ENCODE measurements at places on chromosomes 4 and X. TPM values are rescaled to one million over a fixed set of nuclear protein-coding genes. Genes with fewer than 3 reads are reported as not detected.

The F9 gene
- total RNA-seq, result not detected

The UCP1 gene
- not detected for total RNA-seq

The PRRG1 gene
- 4.9 TPM for total RNA-seq

The TRIM2 gene
- total RNA-seq, result 96.2 TPM

The SPANXB1 gene
- total RNA-seq, result not detected

The PROM1 gene
- 3.5 TPM for total RNA-seq

The DCAF12L2 gene
- not detected for total RNA-seq

The GABRQ gene
- not detected for total RNA-seq

The ANK2 gene
- total RNA-seq, result 123 TPM

The FRMPD3 gene
- total RNA-seq, result not detected

The SATL1 gene
- total RNA-seq, result not detected

The COL4A5 gene
- total RNA-seq, result 57.7 TPM

The NOP14 gene
- total RNA-seq, result 18.7 TPM

The UGT2B11 gene
- 0.29 TPM for total RNA-seq

The MSL3 gene
- total RNA-seq, result 13.6 TPM

The ARAP2 gene
- 27.7 TPM for total RNA-seq

The PLAC1 gene
- total RNA-seq, result not detected

The GRIA2 gene
- 1.8 TPM for total RNA-seq

The XAGE1A gene
- total RNA-seq, result not detected

The PRKX gene
- 8.6 TPM for total RNA-seq

The SSX2 gene
- total RNA-seq, result not detected

The MND1 gene
- total RNA-seq, result 4.4 TPM

The CXCL11 gene
- total RNA-seq, result not detected

The IL13RA1 gene
- total RNA-seq, result 70.1 TPM

The SRPK3 gene
- not detected for total RNA-seq

The LETM1 gene
- 58.9 TPM for total RNA-seq

The OFD1 gene
- 15.6 TPM for total RNA-seq

The STBD1 gene
- 6.4 TPM for total RNA-seq
